CD8-positive, alpha-beta T cell (primary cell): ENCODE measurements at places on chromosomes 16 and 17.

GRCh38 chr17:48927978-48928745 lies 16.5 kb downstream of the SNF8 start:
- DNase-seq, result no peak

DNA sequence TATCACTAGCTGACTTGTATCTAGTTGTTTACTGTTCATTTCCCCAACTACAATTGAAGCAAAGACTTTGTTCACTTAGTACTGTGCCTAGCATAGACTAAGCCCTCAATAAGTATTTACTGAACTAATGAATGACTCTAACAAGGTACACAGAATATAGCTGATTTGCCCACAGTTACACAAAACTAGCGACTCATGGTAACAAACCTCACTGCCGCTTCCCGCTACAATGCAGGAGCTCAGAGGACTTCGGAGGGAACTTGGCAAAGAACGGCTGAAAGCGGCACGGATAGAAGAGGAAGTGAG lies 524 bp downstream of the EFTUD2 start:
- no peak for DNase-seq

- no peak for DNase-seq
Measured at GRCh38 chr17:80164185-80164584, 5.6 kb upstream of the CARD14 start.

DNA sequence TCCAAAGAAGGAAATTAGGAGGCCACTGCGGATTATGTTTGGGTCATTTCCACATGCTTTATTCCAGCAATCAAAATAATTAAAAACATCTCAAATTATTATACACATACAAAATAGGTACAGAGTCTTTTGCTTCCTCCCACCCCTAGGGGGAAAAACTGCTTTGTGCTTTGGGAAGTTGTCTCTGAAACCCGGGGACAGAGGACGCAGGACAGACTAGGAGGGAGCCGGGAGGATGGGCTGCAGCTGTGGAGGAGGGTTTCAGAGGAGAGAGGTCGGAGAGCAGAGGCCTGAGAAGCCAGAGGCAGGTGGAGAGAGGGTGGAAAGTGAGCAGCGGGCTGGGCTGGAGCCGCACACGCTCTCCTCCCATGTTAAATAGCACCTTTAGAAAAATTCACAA lies 17.4 kb downstream of the COL1A1 start:
- no peak for DNase-seq

- DNase-seq, result no peak
Measured at GRCh38 chr16:70772493-70772892, 28.5 kb downstream of the VAC14 start.

DNA sequence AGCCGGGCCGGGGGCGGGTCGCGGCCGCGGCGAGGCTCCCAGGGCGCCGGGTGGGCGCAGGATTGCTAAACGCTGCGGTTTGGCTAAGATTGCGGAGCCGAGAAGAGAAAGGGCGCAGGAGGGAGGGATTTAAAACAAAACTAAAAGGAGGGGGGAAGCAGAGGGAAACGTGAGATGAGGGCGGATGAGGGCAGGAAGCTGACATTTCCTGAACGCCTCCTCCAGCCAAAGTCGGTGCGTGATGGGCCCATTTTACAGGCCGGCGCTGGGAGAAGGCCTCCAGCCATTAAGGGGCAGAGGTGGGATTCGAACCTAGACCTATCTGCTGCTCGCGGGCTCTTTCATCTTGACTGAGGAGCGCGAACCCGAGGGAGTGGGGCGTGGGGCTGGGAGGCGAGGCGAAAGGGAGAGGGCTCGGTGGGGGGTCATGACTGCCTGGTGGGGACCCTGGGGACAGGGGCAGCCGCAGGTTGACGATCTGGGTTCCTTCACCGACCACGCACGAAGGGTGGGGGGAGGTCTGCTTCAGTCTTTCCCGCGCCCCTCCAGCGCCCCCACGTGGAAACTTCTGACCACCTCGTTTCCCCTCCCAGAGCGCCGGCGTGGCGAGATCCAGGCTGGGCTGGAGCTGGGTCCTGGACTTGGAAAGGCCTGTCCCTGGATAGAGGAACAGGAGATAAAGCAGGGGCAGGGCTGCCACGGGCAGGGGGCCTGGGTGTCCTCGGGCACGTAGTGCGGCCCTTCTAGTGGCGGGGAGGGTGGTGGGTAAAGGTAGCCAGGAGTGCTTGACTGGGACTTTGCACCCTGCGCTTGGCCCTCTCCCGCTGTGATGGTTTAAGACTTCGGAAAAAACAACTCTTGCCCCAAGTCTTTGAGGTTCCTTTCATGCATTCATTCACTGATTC lies 3.8 kb upstream of the TAC4 start:
- peak; percentile 76 for DNase-seq

GRCh38 chr17:70295731-70296130 lies 126.4 kb downstream of the KCNJ2 start:
- no peak for DNase-seq

GRCh38 chr17:39921323-39921722 lies 2.9 kb upstream of the GSDMB start:
- no peak for DNase-seq

DNA sequence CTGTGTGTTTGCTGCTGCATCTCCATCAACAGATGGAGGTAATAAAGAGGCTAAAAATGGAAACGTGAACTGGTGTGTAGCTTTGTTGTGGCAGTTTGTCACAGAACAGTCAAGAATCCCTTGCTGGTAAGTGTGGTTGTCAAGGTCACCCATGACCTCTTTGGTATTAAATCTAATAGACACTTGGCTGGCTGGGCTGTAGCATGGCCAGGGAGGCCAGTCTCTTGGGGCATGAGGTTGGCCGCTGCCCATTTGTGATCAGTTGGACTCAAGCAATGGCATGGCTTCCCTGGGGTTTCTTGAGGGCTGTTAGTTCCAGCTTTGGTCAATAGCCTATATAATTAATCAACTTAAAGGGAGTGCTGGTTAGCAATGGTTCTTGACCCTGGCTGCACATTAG lies 14.8 kb upstream of the HS3ST2 start:
- DNase-seq, result no peak

DNA sequence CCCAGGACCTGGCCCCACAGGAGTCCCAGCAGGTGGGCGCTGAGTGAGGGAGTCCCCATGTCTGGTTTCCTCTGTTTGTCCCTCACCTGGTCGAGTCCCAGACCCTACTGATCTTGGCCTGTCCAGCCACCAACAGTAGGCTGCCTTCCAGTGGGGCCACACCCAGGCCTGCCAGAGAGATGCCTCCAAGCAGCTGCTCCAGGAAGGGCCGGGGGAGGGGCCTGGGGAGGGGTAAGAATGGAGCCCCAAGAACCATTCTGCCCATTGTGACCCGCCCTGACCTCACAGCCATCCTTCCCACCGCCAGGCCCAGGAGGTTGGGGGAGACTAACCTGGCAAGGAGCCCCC lies 736 bp downstream of the SPATA20 start:
- DNase-seq, result no peak

GRCh38 chr17:79027274-79027924 lies 3.4 kb downstream of the C1QTNF1 start:
- no peak for DNase-seq
